CD4-positive, alpha-beta T cell treated with Interleukin-2 at 100 ng/mL for 4 hours (primary cell): ENCODE measurements at places on chromosomes 6 and 20.

DNA sequence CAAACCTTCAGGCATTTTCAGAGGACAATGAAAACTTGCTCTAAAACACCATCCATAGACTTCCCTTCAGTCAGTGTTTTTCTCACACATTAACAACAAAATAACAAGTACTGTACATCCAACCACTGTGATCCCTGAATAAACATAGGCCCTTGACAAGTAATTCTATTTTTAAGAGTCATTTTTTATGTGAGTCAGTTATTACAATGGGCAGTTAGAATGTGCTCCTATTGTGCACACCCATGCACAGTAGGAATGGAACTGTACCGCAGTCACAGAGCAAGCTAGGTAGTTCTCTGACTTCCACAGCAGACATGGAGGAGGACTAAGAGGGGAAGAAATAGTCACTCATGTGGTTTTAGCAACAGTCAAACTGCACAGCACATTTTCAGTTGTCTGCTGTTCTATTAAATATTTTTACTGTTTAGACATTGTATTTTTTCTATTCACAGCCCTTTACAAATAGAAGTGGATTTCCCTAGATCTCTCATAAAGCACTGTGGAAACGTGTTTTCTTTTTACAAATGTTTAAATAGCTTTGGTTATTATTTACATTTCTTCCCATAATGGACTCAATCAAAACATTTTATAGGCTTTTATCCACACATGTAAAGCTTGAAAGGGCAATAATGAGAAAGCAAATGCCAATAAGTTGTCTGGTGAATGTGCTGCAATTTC is 100.4 kb downstream of the JAG1 start:
- DNase-seq, result no peak

- DNase-seq, result no peak
Measured at GRCh38 chr20:10079964-10080363, 45.2 kb downstream of the ANKEF1 start.

GRCh38 chr6:107413966-107414645 is 45.3 kb downstream of the PDSS2 start:
- DNase-seq, result no peak

DNA sequence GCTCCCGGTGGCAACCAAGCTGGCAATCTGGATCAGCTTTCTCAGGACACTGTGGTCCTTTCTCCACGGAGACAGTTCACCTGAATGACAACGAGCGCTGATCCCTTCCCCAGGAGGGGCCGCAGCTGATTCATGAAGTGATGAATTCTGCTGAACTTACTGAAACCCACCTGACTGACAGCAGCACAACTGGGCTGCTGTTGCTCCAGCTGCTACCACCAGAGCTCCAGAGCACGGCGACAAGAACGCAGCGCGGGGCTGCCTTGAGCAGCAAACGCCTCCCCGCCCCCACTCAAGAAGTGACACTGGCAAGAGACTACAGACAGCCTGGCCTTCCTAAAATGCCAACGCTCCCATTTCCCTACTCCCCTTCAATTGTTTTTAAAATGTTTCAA is 10.0 kb downstream of the PXDC1 start:
- DNase-seq, result no peak

- no peak for DNase-seq
Measured at GRCh38 chr6:73532293-73532692, 11.5 kb upstream of the EEF1A1 start.

GRCh38 chr20:37901240-37901639 is 1.7 kb upstream of the VSTM2L start:
- no peak for DNase-seq
